ENCODE measurements at places on chromosomes 6 and 20. TPM values are rescaled to one million over a fixed set of nuclear protein-coding genes. Genes with fewer than 3 reads are reported as not detected.

DNA sequence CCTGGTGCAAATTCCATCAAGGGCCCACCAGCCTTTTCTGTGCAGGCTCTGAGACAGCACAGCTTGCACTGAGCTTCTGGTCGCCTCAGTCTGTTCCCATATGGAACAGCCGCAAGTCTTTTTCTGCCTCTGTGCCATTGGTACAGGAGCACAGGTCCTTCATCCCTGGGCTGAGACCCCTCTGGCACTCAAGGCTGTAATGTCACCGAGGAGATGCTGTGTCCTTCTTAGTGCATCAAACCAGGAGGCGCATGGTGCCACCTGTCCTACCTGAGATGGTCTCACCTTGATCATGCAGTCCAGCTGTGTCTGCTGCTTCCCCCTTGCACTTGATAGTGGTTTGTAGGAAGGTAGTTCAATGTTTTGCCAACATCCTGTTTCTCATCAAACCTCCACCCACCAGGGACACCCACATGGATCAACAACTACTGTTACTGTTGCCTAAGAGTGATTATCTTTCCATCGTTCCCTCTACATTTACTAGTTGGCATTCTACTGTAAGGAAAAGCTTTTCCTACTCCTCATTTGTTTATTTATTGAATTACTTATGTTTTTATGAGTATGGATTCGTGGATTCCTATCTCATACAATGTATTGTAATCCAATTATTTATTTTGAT, 29.0 kb downstream of the FAM50B start:
- DNase-seq: no peak

SLC44A4 gene
- not detected for total RNA-seq

DNA sequence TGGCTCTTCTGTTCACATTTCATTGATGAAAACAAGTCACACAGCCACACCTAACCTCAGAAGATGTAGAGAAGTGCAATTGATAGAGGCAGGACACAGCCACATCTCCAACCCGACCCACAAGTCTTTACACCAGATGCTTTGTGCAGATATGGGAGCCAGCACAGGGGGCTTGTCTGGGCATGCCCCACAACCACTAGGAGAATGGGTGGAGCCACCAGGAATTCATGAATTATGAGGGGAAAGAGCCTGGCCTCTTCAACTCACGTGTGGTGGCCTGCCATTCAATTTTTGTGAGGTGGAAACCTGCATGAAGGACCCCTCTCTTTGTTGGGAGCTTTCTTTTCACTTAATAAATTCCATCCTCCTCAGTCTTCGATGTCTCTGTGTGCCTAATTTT, 79.1 kb downstream of the OGFRL1 start:
- no peak for DNase-seq

SH3BGRL2 gene
- 0.70 TPM for total RNA-seq

- no peak for DNase-seq
Measured at GRCh38 chr6:160477901-160478300, 129.7 kb downstream of the SLC22A3 start.

GRCh38 chr6:20487669-20488375, 46.4 kb upstream of the CDKAL1 start:
- DNase-seq: no peak

TXLNB gene
- total RNA-seq: 0.22 TPM

DNA sequence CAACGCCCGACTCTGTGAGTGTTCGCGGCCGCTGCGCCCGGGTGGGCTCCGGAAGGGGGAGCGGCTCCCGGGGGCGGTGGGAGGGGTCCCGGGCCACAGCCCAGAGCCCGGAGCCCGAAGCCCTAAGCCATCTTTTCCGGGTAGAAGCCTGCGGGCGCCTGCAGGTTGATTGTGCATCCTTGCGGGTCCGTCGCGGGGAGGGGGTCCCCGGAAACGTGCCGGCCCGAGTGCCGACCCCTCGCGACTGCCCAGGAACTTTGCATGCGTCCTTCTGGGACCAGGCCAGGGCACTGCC, 413 bp downstream of the PTPRA start:
- peak; percentile 75 for DNase-seq

DNA sequence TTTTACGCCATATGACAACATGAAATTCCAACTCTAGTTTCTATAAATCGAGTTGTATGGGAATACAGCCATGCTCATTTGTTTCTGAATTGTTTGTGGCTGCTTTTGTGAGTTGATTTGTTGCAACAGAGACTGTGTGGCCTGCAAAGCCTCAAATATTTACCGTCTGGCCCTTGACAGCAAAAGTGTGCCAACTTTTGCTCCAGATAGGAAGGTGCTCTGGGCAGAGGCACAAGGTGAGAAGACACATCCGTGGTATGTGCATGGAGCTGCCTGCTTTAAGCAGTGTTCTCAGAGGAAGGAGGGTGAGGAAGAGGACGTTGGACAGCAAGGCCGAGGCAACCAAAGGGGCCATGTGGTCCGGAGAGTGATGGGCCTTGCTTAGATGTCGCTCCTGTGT, 57.4 kb downstream of the IYD start:
- DNase-seq: no peak

Measured in activated CD8-positive, alpha-beta T cell treated with anti-CD3 and anti-CD28 coated beads for 36 hours (primary cell).